ENCODE measurements at places on chromosomes 16 and 17. TPM values are rescaled to one million over a fixed set of nuclear protein-coding genes. Genes with fewer than 3 reads are reported as not detected.

- H3K4me1 ChIP-seq = no peaks in the 10 kb centered on the region
- H3K36me3 ChIP-seq = no peaks in the 10 kb centered on the region
- no peaks in the 10 kb centered on the region for H3K27me3 ChIP-seq
- no peak overlapping the region for H3K27ac ChIP-seq
These were observed 68.5 kb upstream of the DNAH17 start for GRCh38 chr17:78645421-78646295.

DNA sequence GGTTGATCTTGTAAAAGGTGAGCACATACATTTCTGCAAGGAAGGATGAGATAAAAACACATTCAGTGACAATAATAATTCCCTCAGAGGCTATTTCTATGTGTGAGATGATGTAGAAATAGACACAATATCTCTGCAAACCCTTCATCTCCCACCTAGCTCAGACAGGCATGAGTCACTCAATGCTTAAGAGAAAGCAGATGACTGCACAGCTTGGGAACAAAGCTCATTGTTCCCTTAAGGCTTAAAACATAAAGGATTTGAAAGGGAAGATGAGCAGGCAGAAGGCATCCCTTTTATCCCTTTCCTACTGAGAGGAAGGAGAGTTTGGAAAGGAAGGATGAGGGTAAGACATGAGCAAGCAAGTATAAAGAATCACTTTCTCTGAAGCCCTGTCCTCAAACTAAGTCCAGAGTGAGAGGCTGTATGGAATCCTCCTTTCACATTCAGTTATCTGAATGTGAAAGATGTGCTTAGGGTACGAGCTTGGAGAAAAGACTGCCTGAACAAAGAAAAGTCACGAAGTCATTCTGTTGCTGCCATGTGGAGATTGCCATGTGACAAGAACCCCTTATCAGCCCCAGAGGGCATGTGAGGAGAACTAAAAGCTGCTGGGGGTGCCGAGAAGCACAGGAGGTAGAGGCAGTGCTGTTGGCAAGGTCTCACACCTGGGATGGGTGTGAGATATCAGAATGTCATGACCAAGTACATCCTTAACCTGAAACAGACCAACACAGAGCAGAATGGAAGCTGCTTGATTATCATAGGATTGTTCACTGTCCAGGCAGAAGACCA lies 58.2 kb downstream of the CNTNAP4 start:
- no peaks in the 10 kb centered on the region for H3K4me1 ChIP-seq
- no peaks in the 10 kb centered on the region for H3K36me3 ChIP-seq
- DNase-seq = no peak
- H3K4me3 ChIP-seq = no peak overlapping the region
- no peak overlapping the region for H3K27ac ChIP-seq

DNA sequence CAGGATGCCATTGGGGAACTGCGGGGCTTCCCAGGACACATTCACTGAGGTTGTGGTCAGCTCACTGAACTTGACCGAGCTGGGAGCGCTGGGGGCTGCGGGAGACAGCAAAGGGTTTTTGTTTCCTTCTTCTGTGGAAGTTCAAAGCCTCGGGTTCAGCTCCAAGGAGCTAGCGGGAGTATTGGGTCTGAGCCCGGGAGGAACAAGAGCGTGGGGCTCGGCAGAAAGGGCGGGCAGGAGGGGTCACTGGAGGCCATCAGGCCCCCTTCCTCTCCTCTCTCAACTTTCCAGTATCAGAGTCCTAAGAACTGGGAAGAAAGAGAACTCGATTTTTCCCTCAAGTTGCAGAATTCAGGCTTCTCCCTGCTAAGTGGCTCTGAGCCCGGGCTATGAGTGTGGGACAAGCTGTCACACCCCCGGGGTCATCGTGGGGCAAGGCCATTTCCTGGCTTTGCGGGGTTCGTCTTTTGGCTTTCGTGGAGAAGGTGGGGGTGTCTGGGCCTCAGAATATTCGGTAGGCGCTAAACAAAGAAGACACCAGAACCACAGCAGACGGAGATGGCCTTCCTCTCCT lies 53.6 kb upstream of the CDC42EP4 start:
- H3K36me3 ChIP-seq = no peaks in the 10 kb centered on the region
- H3K4me1 ChIP-seq = no peaks in the 10 kb centered on the region
- no peaks in the 10 kb centered on the region for H3K27me3 ChIP-seq
- H3K4me3 ChIP-seq = no peak overlapping the region

GRCh38 chr16:90001761-90002503 lies 17.3 kb downstream of the DBNDD1 start:
- H3K4me3 ChIP-seq = no peak overlapping the region
- no peaks in the 10 kb centered on the region for H3K4me1 ChIP-seq
- no peaks in the 10 kb centered on the region for H3K36me3 ChIP-seq
- H3K27me3 ChIP-seq = no peaks in the 10 kb centered on the region
- H3K27ac ChIP-seq = no peak overlapping the region

GRCh38 chr17:61715348-61715747 lies 124.3 kb upstream of the NACA2 start:
- DNase-seq = no peak
- no peak overlapping the region for H3K4me3 ChIP-seq
- no peaks in the 10 kb centered on the region for H3K36me3 ChIP-seq
- H3K27me3 ChIP-seq = no peaks in the 10 kb centered on the region

GRCh38 chr17:30389756-30390300 lies 11.1 kb downstream of the CPD start:
- no peaks in the 10 kb centered on the region for H3K27me3 ChIP-seq
- H3K27ac ChIP-seq = no peak overlapping the region
- H3K4me1 ChIP-seq = no peaks in the 10 kb centered on the region
- DNase-seq = no peak

GRCh38 chr17:48100591-48101011 lies 677 bp downstream of the CBX1 start:
- no peaks in the 10 kb centered on the region for H3K27me3 ChIP-seq
- peak overlapping the region; percentile 92 for H3K27ac ChIP-seq
- H3K4me3 ChIP-seq = peak overlapping the region; percentile 97
- peak; percentile 63 for DNase-seq

GRCh38 chr17:32269377-32269776 lies 3.7 kb downstream of the RHBDL3 start:
- no peaks in the 10 kb centered on the region for H3K36me3 ChIP-seq
- H3K27ac ChIP-seq = no peak overlapping the region
- no peaks in the 10 kb centered on the region for H3K27me3 ChIP-seq
- H3K4me1 ChIP-seq = peaks cover 14% of the 10 kb centered on the region

- H3K27ac ChIP-seq = no peak overlapping the region
- H3K36me3 ChIP-seq = no peaks in the 10 kb centered on the region
- H3K27me3 ChIP-seq = peaks cover 36% of the 10 kb centered on the region
- DNase-seq = no peak
- no peak overlapping the region for H3K4me3 ChIP-seq
These were observed 294.7 kb downstream of the IRF8 start for GRCh38 chr16:86193528-86194193.

DNA sequence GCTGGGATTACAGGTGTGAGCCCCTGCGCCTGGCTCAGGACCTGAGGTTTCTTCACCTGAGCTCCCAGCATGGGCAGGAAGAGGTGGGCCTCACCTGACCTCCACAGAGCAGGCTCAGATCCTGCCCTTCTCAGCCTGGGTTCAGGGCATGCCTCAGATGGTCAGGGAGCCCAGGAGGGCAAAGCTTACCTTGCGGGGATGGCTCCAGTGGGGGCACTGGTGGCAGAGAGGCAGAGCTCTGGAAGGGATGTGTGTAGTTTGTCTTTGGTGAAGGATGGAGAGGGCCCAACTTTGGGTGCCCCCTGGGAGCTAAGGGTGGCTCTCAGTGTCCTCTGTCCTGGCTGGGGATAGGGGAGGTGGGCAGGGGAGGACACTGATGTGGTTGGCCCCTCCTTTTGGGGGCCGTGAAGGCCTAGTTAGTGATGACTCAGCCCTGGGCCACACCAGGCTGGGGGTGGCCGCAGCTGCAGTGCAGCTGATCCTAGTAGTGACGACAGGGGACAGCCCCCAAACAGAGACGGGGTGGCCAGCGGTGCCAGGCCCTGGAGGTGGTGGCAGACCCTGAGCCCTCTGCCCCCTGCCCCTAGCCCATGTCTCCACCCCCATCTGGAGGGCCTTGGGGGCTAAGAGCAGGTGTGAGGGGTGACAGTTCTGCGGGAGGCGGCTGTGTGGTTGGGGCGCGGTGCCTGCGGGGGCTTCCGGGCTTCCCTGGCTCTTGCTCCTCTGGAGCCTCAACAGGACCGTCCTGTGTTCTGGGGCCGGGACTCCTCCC lies 5.8 kb downstream of the NHERF2 start:
- no peaks in the 10 kb centered on the region for H3K4me1 ChIP-seq
- no peak for DNase-seq
- peak overlapping the region; percentile 14 for H3K4me3 ChIP-seq

GRCh38 chr16:83516931-83517330 lies 290.8 kb upstream of the HSBP1 start:
- no peak overlapping the region for H3K27ac ChIP-seq
- no peaks in the 10 kb centered on the region for H3K36me3 ChIP-seq
- H3K4me1 ChIP-seq = no peaks in the 10 kb centered on the region
- no peak for DNase-seq
- H3K27me3 ChIP-seq = no peaks in the 10 kb centered on the region
- H3K4me3 ChIP-seq = no peak overlapping the region

GRCh38 chr16:68781784-68782183 lies 44.7 kb downstream of the CDH1 start:
- no peaks in the 10 kb centered on the region for H3K27me3 ChIP-seq
- no peaks in the 10 kb centered on the region for H3K4me1 ChIP-seq
- no peak for DNase-seq
- no peak overlapping the region for H3K27ac ChIP-seq

DNA sequence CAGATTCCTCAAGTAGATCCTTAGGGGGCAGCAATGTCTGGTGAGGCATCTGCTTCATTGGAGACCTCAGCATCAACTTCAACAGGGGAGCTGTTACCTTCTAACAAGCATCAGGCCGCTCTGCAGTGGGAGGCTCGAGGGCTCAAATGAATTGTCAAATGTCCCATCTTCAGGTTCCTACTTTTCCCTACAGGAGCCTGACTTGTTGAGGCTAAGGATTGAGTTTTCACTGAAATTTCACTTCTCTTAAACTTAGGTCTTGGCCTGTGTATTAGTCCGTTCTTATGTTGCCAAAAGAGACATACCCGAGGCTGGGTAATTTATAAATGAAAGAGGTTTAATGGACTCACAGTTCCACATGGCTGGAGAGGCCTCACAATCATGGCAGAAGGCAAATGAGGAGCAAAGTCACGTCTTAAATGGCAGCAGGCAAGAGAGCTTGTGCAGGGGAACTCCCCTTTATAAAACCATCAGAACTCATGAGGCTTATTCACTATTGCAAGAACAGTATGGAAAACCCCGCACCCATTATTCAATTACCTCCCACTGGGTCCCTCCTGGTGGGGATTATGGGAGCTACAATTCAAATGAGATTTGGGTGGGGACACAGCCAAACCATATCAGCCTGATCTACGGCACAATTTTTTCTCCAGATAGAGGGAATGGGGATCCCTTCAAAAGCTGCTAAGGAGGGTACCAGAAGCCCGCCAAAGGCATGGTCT lies 5.1 kb upstream of the CD300LD start:
- H3K27ac ChIP-seq = no peak overlapping the region
- H3K4me1 ChIP-seq = no peaks in the 10 kb centered on the region
- H3K36me3 ChIP-seq = no peaks in the 10 kb centered on the region
- no peaks in the 10 kb centered on the region for H3K27me3 ChIP-seq
- DNase-seq = no peak

GRCh38 chr17:34620458-34620857 lies 41.1 kb downstream of the TMEM132E start:
- H3K4me3 ChIP-seq = no peak overlapping the region
- no peaks in the 10 kb centered on the region for H3K27me3 ChIP-seq
- no peak for DNase-seq
- no peaks in the 10 kb centered on the region for H3K36me3 ChIP-seq
- no peak overlapping the region for H3K27ac ChIP-seq
- H3K4me1 ChIP-seq = no peaks in the 10 kb centered on the region

GRCh38 chr17:61399131-61400065 lies at the start of gene TBX2:
TSS of gene TBX2 (plus strand) at chr17:61399843. CDS start at chr17:61400177, 334 bp downstream.
- no peaks in the 10 kb centered on the region for H3K4me1 ChIP-seq
- no peaks in the 10 kb centered on the region for H3K27me3 ChIP-seq
- H3K27ac ChIP-seq = peak within 1 kb of the TSS; percentile 83
- no peaks in the 10 kb centered on the region for H3K36me3 ChIP-seq
- peak within 1 kb of the TSS; percentile 45 for H3K4me3 ChIP-seq

GRCh38 chr17:69912805-69913204 lies 162.2 kb upstream of the KCNJ16 start:
- no peaks in the 10 kb centered on the region for H3K27me3 ChIP-seq
- DNase-seq = no peak
- no peak overlapping the region for H3K27ac ChIP-seq
- H3K36me3 ChIP-seq = no peaks in the 10 kb centered on the region
- H3K4me1 ChIP-seq = no peaks in the 10 kb centered on the region

GRCh38 chr17:11550431-11550830 lies 47.8 kb upstream of the DNAH9 start:
- H3K27me3 ChIP-seq = no peaks in the 10 kb centered on the region

DNA sequence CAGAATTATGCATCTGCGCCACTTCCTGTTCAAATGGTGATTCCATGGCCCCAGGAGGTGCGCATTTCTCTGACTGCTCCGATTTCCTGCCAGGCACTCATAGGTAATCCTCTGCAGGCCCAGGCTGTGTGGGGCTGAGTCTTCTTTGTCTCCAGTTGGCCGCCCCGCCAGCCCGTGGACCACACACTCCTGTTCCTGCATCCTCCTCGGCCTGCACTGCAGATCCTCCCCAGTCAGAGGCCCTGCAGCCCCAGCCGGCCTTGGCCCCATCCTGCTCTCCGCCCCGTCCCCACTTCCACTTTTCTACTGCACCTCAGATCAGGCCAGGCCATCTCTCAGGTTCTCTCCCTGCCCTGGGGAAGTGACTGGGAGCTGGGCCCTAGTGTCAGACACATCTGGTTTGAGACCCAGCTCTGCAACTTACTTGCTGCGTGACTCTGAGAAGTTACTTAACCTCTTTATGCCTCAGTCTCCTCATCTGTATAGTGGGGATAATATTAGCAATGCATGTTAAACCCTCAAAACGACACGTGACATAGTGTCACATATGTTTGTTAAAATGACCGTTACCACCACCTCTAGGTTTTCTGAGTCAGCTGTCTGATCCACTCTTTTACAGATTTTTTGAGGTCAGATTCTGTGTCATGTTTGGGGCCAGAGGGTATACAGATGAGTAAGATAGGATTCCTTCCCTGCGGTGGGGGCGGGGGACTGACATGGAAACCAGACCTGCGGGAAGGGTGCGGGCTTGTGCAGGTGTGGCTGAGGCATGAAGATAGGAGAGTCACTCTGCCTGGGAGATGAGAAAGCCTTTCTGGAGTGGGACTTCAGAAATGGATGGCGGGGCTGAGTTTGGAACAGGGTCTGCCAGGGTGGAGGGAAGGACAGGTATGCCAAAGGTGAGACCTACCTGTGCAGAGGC lies 12.8 kb downstream of the RAB11FIP4 start:
- no peaks in the 10 kb centered on the region for H3K36me3 ChIP-seq
- no peak overlapping the region for H3K4me3 ChIP-seq
- H3K4me1 ChIP-seq = no peaks in the 10 kb centered on the region
- no peak overlapping the region for H3K27ac ChIP-seq
- no peak for DNase-seq

- no peak overlapping the region for H3K27ac ChIP-seq
- no peak for DNase-seq
- H3K36me3 ChIP-seq = no peaks in the 10 kb centered on the region
- H3K27me3 ChIP-seq = no peaks in the 10 kb centered on the region
- H3K4me1 ChIP-seq = no peaks in the 10 kb centered on the region
These were observed 23.0 kb upstream of the CAPNS2 start for GRCh38 chr16:55543472-55543871.

Gene ATP2A1
- not detected for total RNA-seq

Gene MEOX1
- 13.3 TPM for total RNA-seq

Gene OTOP3
- total RNA-seq = not detected

Gene TP53TG3B
- total RNA-seq = not detected

Gene ATP1B2
- 9.5 TPM for total RNA-seq

Gene MRPS7
- 37.4 TPM for total RNA-seq

Gene PCYT2
- total RNA-seq = 18.6 TPM

Gene TEKT1
- total RNA-seq = 0.12 TPM

Gene RNF151
- not detected for total RNA-seq

Gene OR2C1
- not detected for total RNA-seq

Gene CDC6
- total RNA-seq = 0.88 TPM

Gene DOC2A
- 1.8 TPM for total RNA-seq

Gene SLC6A4
- total RNA-seq = 0.90 TPM

Gene MVP
- total RNA-seq = 70.4 TPM

Gene CCL17
- not detected for total RNA-seq

Data from uterus (tissue), 4 donors.